Muscle of leg (tissue), 16 donors: ENCODE measurements at places on chromosomes 12 and 14.
A peak's percentile ranks its signal among the peaks of the same experiment; 100 is the strongest.

DNA sequence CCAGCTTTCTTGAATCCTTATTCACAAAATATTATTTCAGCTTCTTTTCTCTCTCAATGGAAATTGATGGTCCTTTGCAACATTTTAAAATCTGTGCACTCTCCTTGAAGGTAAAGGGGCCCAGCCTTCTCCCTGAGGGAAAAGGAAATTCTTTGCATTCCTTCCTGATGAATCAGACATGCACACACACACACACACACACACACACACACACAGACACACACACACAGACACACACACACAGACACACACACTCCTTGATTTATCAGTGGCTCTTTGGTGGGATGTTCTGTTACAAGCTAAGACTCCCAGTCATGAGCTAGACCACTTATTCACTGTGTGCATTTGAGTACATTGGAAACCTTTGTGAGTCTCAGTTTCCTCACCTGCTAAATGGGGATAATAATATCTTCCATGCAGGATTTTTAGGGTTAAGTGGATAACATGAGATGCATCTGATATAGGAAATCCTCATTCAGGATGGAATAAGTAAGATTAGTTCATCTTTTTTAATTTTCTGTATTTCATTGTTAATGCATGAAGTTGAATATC lies 45.1 kb upstream of the HMGA2 start:
- H3K4me3 ChIP-seq = no peak overlapping the region
- DNase-seq = no peak
- H3K4me1 ChIP-seq = no peaks in the 10 kb centered on the region
- no peaks in the 10 kb centered on the region for H3K36me3 ChIP-seq

- H3K4me1 ChIP-seq = peaks cover 25% of the 10 kb centered on the region
- peaks cover 2% of the 10 kb centered on the region for H3K27me3 ChIP-seq
- no peak for DNase-seq
- H3K4me3 ChIP-seq = no peak overlapping the region
- peak overlapping the region; percentile 21 for H3K27ac ChIP-seq
Measured at GRCh38 chr14:94935706-94936300, 165.9 kb upstream of the GSC start.

- no peak overlapping the region for H3K4me3 ChIP-seq
- H3K27me3 ChIP-seq = no peaks in the 10 kb centered on the region
- no peaks in the 10 kb centered on the region for H3K4me1 ChIP-seq
- no peak overlapping the region for H3K27ac ChIP-seq
Measured at GRCh38 chr14:81765651-81766275, 232.1 kb upstream of the SEL1L start.

DNA sequence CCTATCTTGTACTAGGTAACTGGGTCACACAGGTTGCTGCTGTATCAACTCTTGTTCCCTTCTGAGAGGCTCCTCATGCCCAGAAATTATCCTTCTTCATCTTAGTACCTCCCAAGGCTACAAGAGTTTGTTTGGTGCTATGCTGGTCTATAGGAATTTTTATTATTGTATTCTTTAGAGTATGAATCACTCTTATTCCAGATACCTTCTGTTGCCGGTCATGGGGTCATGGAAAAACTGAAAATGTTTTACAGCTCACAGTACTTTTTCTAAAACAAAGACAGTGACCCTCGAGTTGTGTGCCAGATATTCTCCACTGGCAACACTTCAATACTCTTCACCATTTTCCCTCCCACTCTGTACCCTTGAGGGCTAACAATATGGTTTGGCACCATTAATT lies 1598.0 kb upstream of the TMEM132C start:
- no peak overlapping the region for H3K27ac ChIP-seq
- DNase-seq = no peak
- H3K36me3 ChIP-seq = no peaks in the 10 kb centered on the region
- H3K4me1 ChIP-seq = no peaks in the 10 kb centered on the region
- no peak overlapping the region for H3K4me3 ChIP-seq
- no peaks in the 10 kb centered on the region for H3K27me3 ChIP-seq

DNA sequence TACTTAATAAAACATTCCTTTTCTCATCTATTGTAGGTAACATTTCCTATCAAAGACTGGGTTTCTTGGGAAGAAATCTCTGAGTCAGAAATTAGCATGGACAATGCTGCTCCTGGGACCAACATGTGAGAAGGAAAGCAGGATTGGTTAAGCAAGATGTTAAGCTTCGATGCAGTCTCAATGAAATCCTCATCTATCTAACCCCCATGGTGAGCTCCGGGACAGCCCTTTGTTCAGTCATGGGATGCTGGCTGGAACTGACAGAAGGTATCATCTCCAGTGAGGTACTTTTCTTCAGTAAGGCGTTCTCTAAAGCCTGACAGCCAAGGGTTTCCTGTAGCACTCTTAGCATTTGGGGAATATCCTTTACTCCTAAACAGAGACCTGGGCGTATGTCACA lies 82.8 kb upstream of the SINHCAF start:
- DNase-seq = no peak
- H3K27ac ChIP-seq = no peak overlapping the region
- no peaks in the 10 kb centered on the region for H3K4me1 ChIP-seq
- H3K36me3 ChIP-seq = peaks cover 6% of the 10 kb centered on the region
- H3K27me3 ChIP-seq = no peaks in the 10 kb centered on the region

DNA sequence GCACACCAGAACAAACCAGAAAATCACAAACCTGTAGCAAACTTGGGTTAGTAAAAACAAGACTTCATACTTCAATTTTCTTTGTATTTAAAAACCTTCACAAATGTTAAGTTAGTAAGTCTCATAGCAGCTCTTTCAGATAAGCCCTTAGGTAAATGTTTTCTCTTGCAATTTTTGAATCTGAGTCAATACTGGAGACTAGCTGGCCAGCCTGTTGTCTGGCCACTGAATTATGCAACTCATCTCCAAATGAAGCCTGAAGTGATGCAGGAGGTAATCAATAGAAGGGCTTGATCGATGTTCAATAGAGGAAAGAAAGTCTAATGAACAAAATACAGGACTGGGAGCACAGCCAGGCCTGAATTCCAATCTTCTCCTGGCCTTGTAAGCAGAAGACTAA lies 465.2 kb downstream of the LRIG3 start:
- no peak for DNase-seq
- no peak overlapping the region for H3K4me3 ChIP-seq
- H3K27me3 ChIP-seq = no peaks in the 10 kb centered on the region
- H3K36me3 ChIP-seq = no peaks in the 10 kb centered on the region
- no peaks in the 10 kb centered on the region for H3K4me1 ChIP-seq

GRCh38 chr14:104378698-104379113 lies 200.9 kb upstream of the C14orf180 start:
- H3K36me3 ChIP-seq = no peaks in the 10 kb centered on the region
- peaks cover 19% of the 10 kb centered on the region for H3K27me3 ChIP-seq
- no peak overlapping the region for H3K27ac ChIP-seq
- H3K4me1 ChIP-seq = peaks cover 6% of the 10 kb centered on the region
- H3K4me3 ChIP-seq = no peak overlapping the region

GRCh38 chr14:85532374-85533022 lies 2.6 kb downstream of the FLRT2 start:
- no peak for DNase-seq
- H3K27ac ChIP-seq = peak overlapping the region; percentile 97
- peak overlapping the region; percentile 88 for H3K4me3 ChIP-seq
- peaks cover 8% of the 10 kb centered on the region for H3K27me3 ChIP-seq

DNA sequence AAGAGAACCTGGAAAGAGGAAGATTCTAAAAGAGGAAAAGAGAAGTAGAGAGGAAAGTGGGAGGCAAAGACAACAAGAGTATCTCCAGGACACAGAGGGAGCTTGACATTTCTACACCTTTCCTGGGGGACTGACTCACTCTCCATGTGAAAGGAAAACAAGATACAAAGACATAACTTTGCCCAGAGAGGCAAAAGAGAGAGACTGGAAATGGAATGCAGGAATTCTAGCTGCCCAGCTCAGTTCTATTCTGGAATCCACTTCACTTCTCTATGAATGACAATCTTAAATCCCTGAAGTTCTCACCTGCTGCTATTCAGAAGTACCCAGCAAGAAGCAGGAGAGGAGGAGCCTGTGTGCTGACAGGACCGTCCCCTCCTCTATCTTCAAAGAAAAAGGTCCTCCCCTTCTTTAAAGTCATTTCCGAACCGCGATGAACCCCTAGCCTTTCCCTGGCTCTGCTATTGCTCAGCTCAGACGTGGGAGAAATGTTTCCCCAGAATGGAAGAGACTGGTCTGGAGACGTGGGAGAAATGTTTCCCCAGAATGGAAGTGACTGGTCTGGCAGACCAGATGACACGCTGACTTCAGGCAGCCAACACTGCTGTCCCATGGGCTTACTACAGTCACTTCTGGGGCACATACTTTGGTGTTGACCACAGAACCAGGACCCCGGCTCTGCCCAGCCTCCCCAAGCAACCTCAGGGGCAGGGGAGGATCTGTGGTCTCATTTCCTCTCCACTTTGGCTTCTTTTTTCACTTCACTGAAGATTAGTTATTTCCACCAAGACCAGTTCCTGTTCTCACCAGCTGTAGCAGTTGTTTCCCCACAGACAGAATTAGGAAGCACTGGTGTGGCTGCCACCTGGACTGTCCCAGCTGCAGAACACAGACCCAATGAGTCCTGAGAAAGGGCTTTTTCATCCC lies 8.3 kb downstream of the FMNL3 start:
- H3K4me3 ChIP-seq = peak overlapping the region; percentile 13
- peaks cover 30% of the 10 kb centered on the region for H3K4me1 ChIP-seq
- H3K36me3 ChIP-seq = no peaks in the 10 kb centered on the region
- peak; percentile 83 for DNase-seq
- H3K27ac ChIP-seq = peak overlapping the region; percentile 81
- no peaks in the 10 kb centered on the region for H3K27me3 ChIP-seq

- H3K4me3 ChIP-seq = no peak overlapping the region
- H3K4me1 ChIP-seq = peaks cover 2% of the 10 kb centered on the region
- peaks cover 34% of the 10 kb centered on the region for H3K36me3 ChIP-seq
Measured at GRCh38 chr12:105220150-105220928, 15.6 kb downstream of the APPL2 start.

- no peak overlapping the region for H3K27ac ChIP-seq
- DNase-seq = peak; percentile 73
- H3K4me1 ChIP-seq = no peaks in the 10 kb centered on the region
- H3K36me3 ChIP-seq = no peaks in the 10 kb centered on the region
- no peak overlapping the region for H3K4me3 ChIP-seq
- no peaks in the 10 kb centered on the region for H3K27me3 ChIP-seq
Measured at GRCh38 chr12:103877934-103878510, 37.0 kb upstream of the NT5DC3 start.

GRCh38 chr14:68079941-68080697 lies 260.5 kb downstream of the RAD51B start:
- H3K27me3 ChIP-seq = no peaks in the 10 kb centered on the region
- H3K27ac ChIP-seq = no peak overlapping the region
- no peaks in the 10 kb centered on the region for H3K36me3 ChIP-seq
- DNase-seq = no peak
- no peak overlapping the region for H3K4me3 ChIP-seq
- no peaks in the 10 kb centered on the region for H3K4me1 ChIP-seq

DNA sequence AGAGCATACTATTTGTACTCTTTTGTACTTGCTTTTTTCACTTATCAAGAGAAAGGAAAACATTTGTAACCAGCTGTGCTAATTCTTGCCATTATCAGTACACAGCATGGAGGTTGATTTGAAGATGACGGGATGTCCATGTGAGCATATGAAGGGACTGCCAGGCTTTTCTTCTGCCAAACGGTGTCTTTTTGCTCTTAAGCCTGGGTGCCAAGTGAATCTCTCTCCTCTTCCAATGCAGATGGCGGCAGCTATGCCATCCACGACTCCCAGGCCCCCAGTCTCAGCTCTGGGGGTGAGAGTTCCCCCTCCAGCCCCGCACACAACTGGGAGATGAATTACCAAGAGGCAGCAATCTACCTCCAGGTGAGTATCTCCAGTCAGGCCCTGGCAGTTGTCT lies 38.9 kb downstream of the TPCN1 start:
- H3K4me3 ChIP-seq = no peak overlapping the region
- peak; percentile 56 for DNase-seq

GRCh38 chr12:6763380-6763779 lies 2.8 kb upstream of the PTMS start:
- H3K36me3 ChIP-seq = peaks cover 6% of the 10 kb centered on the region
- peak overlapping the region; percentile 99 for H3K27ac ChIP-seq
- H3K4me1 ChIP-seq = peaks cover 40% of the 10 kb centered on the region
- H3K4me3 ChIP-seq = peak overlapping the region; percentile 22
- no peak for DNase-seq
- H3K27me3 ChIP-seq = peaks cover 2% of the 10 kb centered on the region

- H3K27me3 ChIP-seq = no peaks in the 10 kb centered on the region
- H3K27ac ChIP-seq = no peak overlapping the region
- no peaks in the 10 kb centered on the region for H3K36me3 ChIP-seq
- no peak for DNase-seq
- peaks cover 21% of the 10 kb centered on the region for H3K4me1 ChIP-seq
Measured at GRCh38 chr14:68497011-68497410, 295.9 kb downstream of the ZFP36L1 start.

GRCh38 chr12:65278576-65279368 lies at the start of gene MSRB3:
MSRB3 (plus strand) TSS chr12:65278683; CDS start chr12:65308580, 29,897 bp downstream.
- H3K4me3 ChIP-seq = peak within 1 kb of the TSS; percentile 60
- H3K36me3 ChIP-seq = no peaks in the 10 kb centered on the region
- peak within 1 kb of the TSS; percentile 79 for H3K27ac ChIP-seq
- DNase-seq = peak; percentile 88

DNA sequence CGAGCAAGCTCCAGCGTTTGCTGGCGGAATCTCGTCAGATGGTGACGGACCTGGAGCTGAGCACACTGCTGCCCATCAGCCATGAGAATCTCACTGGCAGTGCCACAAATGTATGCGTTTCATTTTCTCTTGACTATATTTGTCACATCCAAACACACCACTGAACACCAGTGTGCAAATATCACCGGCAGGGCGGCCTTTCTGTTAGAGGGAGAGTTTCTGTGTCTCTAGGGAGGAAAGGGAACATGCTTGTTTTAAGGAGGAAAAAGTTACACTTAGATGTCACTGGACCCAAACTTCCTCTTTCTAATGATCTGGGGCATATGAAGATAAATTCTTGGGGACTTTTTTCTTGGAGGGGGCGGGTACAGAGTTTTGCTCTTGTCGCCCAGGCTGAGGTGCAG lies 21.9 kb upstream of the HIP1R start:
- DNase-seq = no peak
- no peaks in the 10 kb centered on the region for H3K4me1 ChIP-seq
- no peak overlapping the region for H3K4me3 ChIP-seq
- no peak overlapping the region for H3K27ac ChIP-seq
- no peaks in the 10 kb centered on the region for H3K36me3 ChIP-seq

DNA sequence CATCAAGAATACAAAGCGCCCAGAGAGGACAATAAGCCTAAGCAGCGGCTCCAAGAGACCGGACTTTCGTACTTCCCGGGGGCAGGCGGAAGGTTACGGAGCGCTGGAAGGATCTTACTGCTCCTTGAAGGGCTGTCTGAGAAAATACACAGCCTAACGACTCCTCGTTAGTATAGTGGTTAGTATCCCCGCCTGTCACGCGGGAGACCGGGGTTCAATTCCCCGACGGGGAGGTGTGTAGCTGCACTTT lies 12.1 kb upstream of the TMPO start:
- no peaks in the 10 kb centered on the region for H3K27me3 ChIP-seq
- DNase-seq = peak; percentile 98
- peak overlapping the region; percentile 76 for H3K4me3 ChIP-seq
- H3K36me3 ChIP-seq = no peaks in the 10 kb centered on the region
- peak overlapping the region; percentile 99 for H3K27ac ChIP-seq

- no peaks in the 10 kb centered on the region for H3K4me1 ChIP-seq
- H3K27me3 ChIP-seq = no peaks in the 10 kb centered on the region
- H3K4me3 ChIP-seq = no peak overlapping the region
- no peak overlapping the region for H3K27ac ChIP-seq
- no peaks in the 10 kb centered on the region for H3K36me3 ChIP-seq
Measured at GRCh38 chr14:44780989-44781388, 180.8 kb downstream of the KLHL28 start.

- DNase-seq = no peak
- no peak overlapping the region for H3K27ac ChIP-seq
- no peaks in the 10 kb centered on the region for H3K36me3 ChIP-seq
- H3K4me3 ChIP-seq = no peak overlapping the region
Measured at GRCh38 chr12:51700887-51701286, 109.9 kb downstream of the SCN8A start.
